ENCODE measurements at places on chromosomes 3 and 15.

GRCh38 chr15:98610991-98611390 lies 37.3 kb upstream of the IGF1R start:
- no peak for DNase-seq

- no peak for DNase-seq
Measured at GRCh38 chr3:178295292-178295912, 240.8 kb upstream of the KCNMB2 start.

GRCh38 chr15:94924971-94925598 lies 693.7 kb downstream of the MCTP2 start:
- DNase-seq = no peak

DNA sequence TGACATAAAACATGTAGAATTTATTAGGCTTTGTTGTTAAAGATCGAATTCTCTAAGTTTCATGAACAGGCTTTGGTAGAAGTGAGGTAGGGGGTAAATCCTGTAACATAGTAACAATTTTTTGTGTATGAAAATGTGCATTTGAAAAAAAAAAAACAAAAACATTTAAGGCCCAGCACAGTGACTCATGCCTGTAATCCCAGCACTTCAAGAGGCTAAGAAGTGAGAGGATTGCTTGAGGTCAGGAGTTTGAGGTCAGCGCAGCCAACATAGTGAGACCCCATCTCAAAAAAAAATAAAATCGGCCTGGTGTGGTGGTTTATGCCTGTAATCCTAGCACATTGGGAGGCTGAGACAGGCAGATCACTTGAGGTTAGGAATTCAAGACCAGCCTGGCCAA lies 26.8 kb upstream of the PPP4R2 start:
- no peak for DNase-seq

DNA sequence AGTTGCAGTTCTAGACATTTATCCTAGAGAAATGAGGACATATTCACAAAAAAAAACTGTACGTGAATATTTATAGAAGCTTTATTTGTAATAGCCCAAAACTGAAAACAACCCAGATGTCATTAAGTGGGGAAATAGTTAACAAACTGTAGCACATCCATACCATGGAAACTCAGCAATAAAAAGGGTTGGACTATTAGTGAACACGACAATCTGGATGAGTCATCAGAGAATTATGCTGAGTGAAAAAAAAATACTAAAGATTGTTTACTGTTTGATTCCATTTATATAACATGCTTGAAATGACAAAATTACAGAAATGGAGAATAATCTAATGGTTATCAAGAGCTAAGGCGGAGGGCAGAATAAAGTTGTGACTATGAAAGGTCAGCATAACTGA lies 59.5 kb downstream of the CPA3 start:
- no peak for DNase-seq
